ENCODE measurements at places on chromosomes 12 and 14.
A peak's percentile ranks its signal among the peaks of the same experiment; 100 is the strongest.

DNA sequence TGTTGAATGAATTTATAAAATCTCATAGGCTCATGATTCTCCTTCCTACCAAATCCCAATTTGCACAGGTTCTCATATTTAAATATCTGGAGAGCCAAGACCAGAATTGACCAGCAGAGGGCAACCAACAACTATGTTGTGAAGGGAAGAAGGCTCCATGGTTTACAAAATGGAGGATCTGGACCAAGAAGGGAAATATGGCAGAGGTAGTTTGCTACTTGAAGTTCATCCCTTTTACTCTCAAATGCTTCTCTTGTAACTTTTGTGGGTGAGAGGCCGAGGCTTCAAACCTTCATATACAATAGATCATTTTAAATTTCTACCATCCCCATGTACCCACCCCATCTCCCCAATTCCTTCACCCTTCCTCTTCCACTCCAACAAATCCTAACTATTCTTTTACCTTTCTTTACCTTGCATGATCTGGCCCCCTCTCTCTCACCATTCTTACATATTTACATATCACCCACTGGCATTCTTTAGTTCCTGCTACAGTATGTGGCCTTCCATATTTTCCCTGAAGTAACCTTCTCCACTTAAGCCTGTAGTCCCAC is 3.8 kb upstream of the SMARCC2 start:
- peak; percentile 87 for DNase-seq

- no peak for DNase-seq
Measured at GRCh38 chr14:103534576-103535061, 5.6 kb downstream of the TRMT61A start.

- no peak for DNase-seq
Measured at GRCh38 chr12:100743060-100743459, 51.5 kb upstream of the ANO4 start.

GRCh38 chr12:87025976-87026375 is 769.8 kb upstream of the MGAT4C start:
- no peak for DNase-seq

DNA sequence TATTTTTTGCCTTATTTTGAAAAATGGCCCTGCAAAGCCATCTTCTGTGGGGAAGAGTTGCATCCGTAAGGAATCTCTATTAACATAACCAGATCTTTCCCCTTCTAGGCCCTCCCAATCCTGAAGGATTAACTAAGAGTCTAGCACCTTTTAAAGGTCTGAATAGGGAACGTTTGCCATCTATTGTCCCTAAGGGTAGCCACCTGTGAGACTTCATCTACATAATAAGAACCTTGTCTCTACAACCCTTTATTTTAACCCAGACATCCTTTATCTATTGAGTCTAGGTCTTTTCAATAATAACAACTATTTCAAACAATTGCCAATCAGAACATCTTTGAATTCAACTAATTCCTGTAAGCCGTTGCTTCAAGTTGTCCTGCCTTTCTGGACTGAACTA is 4.4 kb downstream of the EDDM3B start:
- DNase-seq: no peak

DNA sequence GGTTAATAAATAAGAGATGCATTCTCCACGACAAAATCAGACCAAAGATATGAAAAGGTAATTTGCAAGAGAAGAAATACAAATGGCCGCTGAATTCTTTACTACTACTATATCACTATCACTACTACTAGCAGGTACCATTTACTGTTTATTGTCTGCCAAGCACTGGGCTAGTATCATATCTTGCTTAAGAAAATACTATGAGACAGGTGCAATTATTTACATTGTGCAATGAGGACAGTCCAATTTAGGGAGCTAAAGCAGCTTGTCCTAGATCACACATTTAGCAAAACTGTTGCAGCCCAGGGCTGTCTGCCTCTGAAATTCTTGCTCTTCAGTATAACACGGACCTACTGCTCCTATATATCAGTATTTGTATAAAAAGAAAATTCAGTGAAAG is 52.8 kb downstream of the CRADD start:
- no peak for DNase-seq

DNA sequence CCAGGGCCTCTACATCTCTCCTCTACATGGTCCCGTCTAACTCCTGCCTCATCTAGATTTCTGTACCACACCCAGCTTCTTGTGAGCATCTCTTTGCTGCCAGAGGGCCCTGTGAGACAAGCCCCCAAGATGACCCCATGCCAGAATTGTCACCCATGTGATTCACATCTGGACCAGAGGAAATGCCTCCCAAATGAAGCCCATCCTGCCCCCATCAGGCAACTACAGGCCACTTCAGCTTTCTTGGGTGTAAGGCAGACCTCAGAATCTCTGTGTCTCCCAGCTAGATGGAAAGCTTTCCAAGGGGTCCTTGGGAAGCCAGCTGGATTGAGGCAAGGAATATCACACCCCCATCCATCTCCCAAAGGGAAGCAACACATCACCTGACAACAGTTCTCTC is 9.3 kb upstream of the OAS3 start:
- DNase-seq: no peak

- peak; percentile 78 for DNase-seq
Measured at GRCh38 chr14:103078420-103078749, 5.6 kb upstream of the LBHD2 start.

DNA sequence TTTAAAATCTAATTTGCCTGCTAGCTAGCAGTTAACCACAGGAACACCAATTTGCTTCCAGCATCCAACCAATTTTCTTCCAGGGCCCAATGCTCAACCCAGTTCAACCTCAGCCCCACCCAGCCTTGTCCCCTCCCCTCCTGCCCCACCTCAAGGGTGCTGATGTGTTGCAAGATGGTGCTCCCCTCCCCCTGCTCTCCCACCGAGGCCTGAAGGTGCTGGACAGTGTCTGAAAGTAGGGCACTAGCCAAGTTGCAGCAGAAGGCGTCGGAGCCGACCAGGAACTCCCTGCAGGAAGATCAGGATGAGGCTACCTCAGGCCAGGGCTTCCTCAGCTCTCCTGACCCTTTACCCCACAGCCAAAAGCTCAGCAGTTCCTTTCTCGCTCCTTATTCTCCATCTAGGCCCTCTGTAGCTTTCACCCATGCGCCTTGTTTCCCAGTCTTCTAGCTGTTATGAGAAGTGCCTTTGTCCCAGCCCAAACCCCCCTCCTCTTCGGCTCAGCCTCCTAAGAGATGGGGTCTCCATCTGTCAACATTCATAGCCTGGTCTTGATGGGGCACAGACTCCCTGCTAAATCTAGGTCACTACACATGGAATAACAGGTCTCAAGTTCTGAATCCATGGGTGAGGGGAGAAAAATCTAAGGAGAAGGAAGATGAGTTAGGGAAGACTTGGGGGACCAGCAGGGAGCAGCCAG is 3.6 kb downstream of the STAT6 start:
- DNase-seq: no peak
